H1 (cell line): ENCODE measurements at places on chromosomes 1 and 21.
A peak's percentile ranks its signal among the peaks of the same experiment; 100 is the strongest.

- DNase-seq, result no peak
Observed at GRCh38 chr1:13628711-13629110, 45.1 kb downstream of the PDPN start.

DNA sequence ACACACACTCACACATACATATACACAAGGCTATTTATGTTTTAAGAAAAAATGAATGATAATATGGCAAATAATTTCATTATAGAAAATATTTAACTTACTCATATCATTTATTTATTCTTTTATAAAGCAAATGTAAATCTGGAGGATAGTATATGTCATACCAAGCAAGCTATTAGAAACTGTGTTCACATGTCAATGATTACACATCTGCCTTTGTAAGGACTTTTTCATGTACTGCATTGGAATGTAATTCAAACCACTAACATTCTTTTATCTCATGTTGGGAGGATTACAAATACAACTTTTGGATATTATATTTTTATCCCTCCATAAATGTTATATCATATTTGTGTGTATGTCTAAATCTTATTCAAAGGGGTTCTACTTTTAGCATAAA lies 1887.4 kb downstream of the NCAM2 start:
- DNase-seq, result no peak

DNA sequence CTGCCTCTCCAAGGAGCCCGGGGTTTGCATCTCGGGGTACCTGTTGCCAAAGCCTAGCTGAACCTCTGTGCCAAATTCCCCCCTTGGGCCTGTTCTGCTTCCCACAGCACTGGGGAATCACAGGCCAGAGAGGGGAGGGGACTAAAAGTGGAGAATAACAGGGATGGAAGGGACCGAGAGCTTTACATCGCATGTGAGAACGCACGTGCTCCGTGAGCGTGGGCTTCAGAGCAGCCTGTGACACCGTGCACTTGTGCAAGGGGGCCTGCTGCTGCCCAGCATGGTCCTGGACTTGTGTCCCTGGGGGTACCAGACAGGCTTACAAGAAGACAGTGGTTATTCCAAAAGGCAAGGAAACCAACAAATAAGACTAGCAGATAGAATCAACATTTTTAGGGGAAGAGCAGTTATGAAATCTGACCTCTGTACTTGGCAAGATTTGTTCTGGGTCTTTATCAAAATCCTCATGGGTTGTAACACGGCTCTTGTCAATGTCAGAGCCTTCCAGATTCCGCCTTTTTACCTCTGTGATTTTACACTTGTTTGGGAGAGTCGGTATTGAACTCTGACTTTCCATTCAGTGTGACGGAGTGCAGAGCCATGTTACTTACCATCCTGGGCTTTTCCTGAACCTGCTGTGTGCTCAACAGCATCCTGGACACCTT lies 36.2 kb upstream of the TNFRSF1B start:
- no peak for DNase-seq

DNA sequence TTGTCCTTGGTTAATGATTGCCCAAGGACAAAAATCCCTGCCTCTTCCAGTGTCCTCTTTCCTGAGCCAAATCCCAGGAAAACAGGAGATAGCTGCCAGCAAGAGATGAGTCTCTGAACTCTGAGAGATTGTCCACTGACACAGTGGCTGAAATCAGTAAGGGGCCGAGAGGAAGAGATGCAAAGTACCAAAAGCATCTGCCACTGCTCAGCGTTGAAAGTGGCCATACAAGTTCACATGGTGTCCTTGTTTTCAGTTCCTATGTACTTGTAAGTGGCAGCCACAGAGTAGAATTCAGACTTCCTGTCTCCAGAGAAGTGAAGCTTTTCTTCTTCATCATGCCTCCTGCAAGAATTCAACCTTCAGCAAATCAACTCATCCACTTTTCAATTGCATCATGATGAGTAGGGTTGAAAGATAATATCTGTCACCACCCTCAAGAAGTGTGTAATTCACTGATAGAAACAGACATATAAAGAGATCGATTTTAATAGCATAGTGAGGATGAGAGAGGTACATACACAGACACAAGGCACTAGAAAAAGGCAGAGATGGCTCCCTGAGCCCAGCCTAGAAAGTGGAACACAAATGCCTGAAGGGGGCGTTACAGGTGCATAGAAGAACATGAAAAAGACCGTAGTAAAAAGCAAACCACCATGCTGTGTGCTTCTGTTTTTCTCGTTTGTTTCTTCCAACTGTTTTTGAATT lies 185.8 kb downstream of the MRPL39 start:
- DNase-seq, result no peak

DNA sequence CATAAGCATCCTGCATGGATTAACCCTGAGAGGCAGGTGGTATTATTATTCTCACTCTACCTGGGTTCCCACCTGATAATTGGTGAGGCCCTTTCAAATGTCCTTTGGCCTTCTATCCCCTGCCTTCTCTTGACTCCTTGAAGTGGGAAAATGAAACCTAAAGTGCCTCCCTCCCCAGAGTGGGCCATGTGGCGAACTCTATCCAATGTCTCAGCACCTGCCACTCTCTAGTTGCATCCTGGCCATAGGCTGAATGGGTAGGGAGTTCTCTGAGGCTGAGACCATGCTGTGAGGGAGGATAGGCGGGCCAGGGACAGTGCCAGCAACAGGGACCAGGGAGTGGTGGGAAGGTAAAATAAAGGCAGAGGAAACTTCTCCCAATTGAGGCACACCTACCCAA lies 35.3 kb downstream of the ELF3 start:
- no peak for DNase-seq

DNA sequence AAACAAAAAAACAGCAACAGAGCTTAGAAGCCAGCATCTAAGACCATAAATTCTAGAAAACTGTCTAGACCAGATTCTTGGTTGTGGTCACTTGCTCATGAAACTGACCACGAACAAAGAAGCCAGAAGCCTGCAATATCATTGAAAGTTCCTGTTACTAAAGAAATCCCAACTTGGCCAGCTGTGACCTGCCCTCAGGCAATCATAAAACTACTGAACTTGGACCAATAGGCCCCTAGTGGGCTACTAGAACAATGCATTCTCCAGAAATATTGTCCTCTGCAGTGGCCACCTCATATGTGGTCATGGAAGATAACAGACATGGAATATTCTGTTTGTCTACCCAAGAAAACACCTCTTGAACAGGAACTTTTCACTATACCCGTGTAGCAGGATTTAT lies 87.7 kb downstream of the SPATA17 start:
- no peak for DNase-seq

DNA sequence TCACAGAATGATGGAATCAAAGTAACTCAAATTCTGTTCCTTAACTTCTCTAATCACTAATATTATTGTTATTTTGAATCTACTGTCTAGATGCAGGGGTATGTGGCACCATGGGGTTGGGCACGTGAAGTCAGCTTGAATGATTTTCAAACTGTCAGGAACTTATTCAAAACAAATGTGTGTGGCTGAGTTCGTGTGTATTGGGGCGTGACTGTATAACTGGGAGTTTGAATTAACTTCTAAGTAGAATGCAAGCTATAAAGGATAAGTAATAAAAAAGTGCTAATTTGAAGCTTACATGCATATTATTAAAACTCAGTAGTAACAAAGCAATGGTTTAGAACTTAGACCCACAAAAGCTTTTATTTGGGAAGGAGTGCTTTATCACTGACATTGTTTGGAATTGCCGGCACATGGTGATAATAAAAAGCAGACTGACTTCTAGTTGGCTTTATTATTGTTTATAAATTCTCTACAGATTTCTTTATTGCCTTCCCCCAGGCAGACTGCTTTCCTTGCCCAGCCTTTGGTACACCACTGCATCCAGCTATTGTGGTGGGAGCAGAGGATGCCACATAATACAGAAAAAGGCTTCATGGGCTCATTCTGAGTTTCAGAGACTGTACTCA lies 84.3 kb downstream of the TENT5C start:
- DNase-seq, result no peak

- DNase-seq, result no peak
Observed at GRCh38 chr1:209614906-209615305, 31.4 kb downstream of the CAMK1G start.

DNA sequence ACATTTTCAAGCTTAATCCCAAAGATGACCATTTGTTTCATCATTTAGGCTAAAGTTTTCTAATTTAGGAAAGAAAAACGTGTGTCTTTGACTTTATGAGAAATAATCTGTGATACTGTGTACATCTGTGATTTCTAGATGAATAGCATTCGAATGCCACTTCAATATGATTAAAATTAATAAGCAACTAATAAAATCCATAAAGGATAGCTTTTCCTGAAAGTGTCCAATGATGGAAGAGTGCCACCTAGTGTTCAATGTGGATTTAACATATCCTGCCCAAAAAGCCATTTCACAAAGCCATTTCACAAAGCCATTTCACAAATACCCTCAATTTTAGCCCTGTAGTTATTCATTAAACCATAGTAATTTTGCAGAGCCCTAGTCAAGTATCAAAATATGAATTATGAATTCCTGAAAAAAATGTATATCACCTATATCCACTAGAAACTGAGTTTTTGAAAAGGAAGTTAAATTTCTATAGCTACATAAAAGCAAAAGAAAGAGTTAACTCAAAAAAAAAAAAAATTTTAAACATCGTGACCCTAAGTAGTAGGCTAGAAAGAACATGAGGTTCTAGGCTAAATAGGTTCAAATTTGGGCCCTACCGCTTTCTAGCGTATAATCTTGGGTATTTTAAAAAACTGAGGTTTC lies 19.1 kb downstream of the NME7 start:
- DNase-seq, result no peak

- DNase-seq, result no peak
Observed at GRCh38 chr1:193676996-193677549, 490.7 kb upstream of the B3GALT2 start.

GRCh38 chr1:245481261-245481660 lies 326.5 kb downstream of the KIF26B start:
- no peak for DNase-seq

DNA sequence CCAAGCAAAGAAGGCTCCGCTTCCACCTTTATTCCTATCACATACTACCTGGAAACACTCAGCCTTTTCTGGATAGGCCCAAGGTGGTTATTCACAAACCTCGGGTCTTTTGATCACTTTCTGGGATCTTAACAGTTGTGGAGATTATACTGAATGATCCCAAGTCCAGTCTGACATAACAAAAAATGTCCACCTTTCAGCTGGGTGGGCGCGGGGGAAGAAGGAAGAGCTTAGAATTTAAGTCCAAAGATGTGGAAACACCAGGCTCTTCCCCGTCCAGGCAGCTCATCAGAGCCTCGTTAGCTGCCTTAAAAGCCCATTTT lies 338 bp upstream of the C1orf53 start:
- no peak for DNase-seq

- DNase-seq, result peak; percentile 47
Observed at GRCh38 chr21:44598061-44598460, 2.3 kb upstream of the KRTAP10-7 start.

GRCh38 chr1:61157468-61157987 lies 75.2 kb downstream of the NFIA start:
- no peak for DNase-seq

GRCh38 chr1:33332881-33333280 lies 12.0 kb upstream of the A3GALT2 start:
- no peak for DNase-seq

- no peak for DNase-seq
Observed at GRCh38 chr1:63000508-63000907, 216.6 kb downstream of the ATG4C start.

DNA sequence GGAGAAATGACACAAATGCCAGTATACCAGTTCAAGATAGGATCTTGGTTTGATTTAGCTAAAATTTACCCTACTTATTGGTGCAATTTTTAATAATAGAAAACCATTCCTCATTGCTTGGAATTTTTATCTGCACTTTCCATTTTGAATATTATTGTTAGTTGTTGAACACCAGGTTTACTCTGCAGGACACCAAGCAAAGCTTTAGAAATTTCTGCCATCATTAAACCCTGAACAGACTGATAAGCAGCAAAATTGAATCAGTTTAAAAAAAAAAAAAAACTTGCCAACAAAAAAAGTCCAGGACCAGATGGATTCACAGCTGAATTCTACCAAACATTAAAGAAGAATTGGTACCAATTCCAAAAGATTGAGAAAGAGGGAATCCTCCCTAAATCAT lies 71.5 kb downstream of the POU2F1 start:
- DNase-seq, result no peak

- DNase-seq, result peak; percentile 83
Observed at GRCh38 chr1:19209990-19210771, at the start of gene UBR4. UBR4 (minus strand) TSS chr1:19210266; CDS start chr1:19210248, 18 bp downstream.

GRCh38 chr1:1033731-1034438 lies 14.0 kb downstream of the AGRN start:
- DNase-seq, result no peak

DNA sequence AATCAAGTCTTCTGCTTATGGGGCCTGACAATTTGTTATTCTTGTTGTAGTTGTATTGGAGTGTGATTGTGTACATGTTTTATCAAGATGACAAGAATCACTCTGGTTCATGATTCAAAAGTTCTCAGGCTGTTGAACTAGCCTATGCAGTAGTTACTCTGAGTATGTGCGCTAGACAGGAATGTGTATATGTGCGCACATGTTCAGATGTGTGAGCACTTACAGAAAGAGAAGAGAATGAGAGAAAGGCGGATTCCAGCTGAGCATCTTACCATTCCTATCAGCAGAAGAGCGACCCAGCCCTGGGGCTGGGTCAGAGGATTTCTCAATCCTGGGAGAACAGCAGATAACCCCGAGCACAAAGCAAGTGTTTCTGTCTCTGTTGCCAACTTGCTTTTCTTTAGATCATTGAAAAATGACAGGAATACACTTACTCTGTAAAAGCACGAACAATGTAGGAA lies 110.8 kb upstream of the HOOK1 start:
- no peak for DNase-seq

GRCh38 chr1:105416261-105416660 lies 1640.2 kb upstream of the PRMT6 start:
- peak; percentile 19 for DNase-seq

- DNase-seq, result no peak
Observed at GRCh38 chr1:62735491-62736171, 47.4 kb upstream of the DOCK7 start.

DNA sequence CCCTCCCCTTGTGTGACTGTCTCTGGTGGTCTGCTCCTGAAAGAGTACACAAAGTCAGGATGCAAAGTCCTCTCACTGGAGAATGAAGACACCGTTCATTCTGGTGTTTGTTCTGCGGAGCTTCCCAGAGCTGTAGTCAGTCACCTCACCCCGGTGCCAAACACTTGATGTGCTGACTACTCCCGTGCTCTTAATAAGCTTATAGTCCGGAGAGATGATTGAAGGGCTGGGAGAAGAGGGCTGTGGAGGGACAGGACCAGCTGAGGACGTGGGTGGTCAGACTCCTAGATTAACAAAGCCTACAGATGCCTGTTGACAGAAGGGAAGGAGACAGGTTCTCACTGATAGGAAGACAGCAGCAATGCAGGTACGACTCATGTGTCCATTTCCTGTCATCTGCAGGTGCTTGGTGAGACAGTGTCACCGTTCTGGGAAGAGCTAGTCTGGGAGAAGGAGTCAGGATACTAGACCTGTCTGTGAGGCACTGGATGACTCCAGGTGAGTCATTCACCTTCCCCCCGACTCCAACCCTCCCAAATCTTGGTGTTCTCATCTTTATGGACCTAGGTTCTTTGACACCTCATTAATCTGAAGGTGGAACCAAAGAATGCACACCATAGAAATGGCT lies 40.4 kb upstream of the LRRN2 start:
- peak; percentile 22 for DNase-seq

GRCh38 chr21:45482899-45483821 lies 59.1 kb downstream of the SLC19A1 start:
- no peak for DNase-seq

GRCh38 chr1:55861676-55862340 lies 646.6 kb upstream of the USP24 start:
- no peak for DNase-seq
